Activated T-cell treated with anti-CD3 and anti-CD28 coated beads, Interleukin-2, amount 50 U/mL, for 24 hours (primary cell): ENCODE measurements at places on chromosomes 12 and 14.

DNA sequence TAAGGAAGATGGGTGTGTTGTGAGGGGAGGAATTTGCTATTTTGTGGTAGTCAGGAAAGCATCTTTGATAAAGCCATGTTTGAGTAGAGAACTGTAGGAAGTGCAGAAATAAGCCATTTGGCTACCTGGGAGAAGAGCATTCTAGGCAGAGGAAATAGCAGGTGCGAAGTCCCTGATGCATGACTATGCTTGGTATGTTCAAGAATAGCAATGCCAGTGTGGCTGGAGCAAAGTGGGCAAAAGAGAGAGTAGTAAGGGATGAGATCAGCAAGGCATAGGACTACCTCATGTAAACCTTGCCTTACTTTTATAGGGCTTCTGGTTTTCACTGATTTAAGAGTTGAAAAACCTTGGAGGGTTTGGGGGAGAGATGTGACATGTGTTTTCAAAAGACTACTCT is 365.5 kb upstream of the GARIN6 start:
- no peak for DNase-seq

DNA sequence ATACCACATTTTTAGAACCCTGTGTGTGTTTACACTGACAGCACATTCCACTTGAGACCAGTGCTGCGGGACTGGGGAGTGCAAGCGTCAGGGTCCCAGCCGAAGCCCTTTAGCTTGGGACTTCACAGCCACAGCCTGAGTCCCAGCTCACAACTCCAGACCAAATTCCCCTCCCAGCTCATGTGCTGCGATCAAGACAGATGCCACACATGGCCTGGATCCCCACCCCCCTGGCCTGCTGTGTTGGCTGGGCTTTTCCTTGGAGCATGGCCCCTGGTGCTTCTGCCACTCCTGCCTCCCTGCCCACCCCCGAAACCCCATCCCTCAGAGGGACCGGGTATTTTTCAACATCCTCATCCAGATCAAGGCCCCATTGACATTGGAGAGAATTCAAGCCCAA is 63.7 kb downstream of the WDR20 start:
- DNase-seq: no peak

- no peak for DNase-seq
Observed at GRCh38 chr12:4416276-4416675, 29.3 kb downstream of the FGF6 start.

GRCh38 chr12:57899010-57899662 is 42.2 kb upstream of the ATP23 start:
- DNase-seq: peak; percentile 85

DNA sequence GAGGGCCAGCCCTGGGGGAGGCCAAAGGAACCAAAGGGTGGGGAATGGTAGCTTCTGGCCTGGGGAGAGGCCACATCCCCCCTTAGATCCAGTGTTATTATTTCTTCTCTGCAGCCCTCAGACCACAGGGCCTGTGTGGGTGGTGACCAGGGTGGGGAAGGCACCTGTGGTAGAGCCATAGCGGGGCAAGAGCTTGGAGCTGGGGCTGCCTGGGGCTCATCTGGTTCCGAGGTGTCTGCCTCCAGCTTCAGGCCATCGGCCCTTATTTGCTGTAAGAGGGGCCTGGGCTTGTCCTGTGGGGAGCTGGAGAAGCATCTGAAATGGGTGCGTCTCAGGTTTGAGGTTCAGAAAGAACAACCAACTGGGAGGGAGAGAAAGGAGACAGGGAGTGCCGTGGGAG is 2.1 kb upstream of the B3GNT4 start:
- no peak for DNase-seq

GRCh38 chr14:35985474-35986218 is 159.5 kb downstream of the BRMS1L start:
- no peak for DNase-seq

GRCh38 chr14:53541411-53541810 is 388.3 kb upstream of the DDHD1 start:
- no peak for DNase-seq

DNA sequence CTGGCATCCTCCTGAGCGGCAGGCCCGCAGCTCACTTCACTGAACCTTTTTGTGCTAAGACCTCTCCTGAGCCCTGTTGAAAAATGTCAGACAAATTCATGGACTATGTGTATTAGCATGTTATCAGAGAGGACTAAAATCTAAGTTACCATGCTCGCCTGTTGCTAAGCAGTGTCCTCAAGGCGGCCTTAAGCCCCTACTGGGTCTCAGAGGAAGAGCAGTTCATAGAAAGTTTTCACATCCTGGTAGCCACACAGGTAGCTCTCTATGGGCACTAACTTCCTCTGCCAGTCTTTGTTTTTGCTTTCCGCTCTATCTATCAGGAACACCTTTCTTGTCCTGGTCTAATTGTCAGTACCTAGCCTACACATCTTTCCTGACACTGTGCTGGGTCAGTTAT is 306.6 kb upstream of the MIS18BP1 start:
- DNase-seq: no peak

GRCh38 chr14:54920052-54920451 is 17.4 kb upstream of the GCH1 start:
- DNase-seq: no peak

DNA sequence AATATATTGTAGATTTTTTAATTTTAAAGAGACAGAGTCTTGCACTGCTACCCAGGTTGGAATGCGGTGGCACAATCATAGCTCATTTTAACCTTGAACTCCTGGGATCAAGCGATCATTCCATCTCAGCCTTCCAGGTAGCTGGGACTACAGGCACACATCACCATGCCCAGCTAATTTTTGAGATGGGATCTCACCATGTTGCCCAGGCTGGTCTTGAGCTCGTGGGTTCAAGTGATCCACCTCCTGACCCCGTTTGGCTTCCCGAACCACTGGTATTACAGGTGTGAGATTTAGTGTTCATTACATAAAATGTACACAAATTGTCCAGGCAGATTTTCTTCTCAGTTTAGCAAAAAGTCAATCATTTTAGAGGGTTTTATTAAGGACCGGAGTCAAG is 13.6 kb downstream of the SNX6 start:
- DNase-seq: no peak

- no peak for DNase-seq
Observed at GRCh38 chr14:65211341-65211987, 109.1 kb upstream of the MAX start.

- DNase-seq: no peak
Observed at GRCh38 chr12:94481734-94482133, 22.1 kb upstream of the CEP83 start.

GRCh38 chr14:21299562-21300130 is 19.8 kb downstream of the RPGRIP1 start:
- no peak for DNase-seq

GRCh38 chr14:95291859-95292542 is 27.7 kb downstream of the CLMN start:
- no peak for DNase-seq

- no peak for DNase-seq
Observed at GRCh38 chr12:115813256-115813655, 464.2 kb downstream of the MED13L start.

DNA sequence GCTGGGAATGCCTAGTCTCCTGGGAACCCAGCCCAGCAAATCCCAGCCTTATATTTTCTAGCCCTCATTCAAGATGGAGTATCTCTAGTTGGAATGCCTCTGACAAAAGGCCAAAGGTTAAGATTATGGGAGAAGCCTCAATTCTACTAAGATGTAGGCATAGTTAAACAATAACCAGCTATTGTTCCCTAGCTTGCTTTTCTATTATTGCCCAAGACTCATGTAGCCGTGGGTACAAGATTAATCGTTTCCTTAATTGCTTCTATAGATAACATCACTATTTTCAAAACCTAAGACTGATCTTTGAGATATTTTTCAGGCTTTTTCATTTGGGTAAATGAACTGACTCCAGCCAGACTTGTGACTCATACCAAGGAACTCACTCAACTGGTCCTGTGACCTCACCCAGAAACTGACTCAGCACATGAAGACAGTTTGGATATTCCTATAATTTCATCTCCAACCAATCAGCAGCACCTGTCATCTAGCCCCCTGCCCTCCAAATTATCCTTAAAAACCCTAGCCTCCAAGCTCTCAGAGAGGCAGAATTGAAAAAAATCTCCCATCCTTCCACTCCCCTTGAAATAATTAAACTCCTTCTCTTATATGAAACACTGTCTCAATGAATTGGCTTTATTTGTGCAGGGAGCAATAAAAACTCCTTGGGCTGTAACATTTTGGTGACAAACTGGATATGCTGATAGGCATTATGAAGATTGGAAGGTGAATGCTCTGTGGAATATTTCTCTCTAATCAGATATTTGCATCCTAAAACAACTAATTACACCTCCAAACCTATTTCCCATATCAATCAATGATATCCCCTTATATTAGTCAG is 589.0 kb downstream of the C12orf50 start:
- DNase-seq: no peak

DNA sequence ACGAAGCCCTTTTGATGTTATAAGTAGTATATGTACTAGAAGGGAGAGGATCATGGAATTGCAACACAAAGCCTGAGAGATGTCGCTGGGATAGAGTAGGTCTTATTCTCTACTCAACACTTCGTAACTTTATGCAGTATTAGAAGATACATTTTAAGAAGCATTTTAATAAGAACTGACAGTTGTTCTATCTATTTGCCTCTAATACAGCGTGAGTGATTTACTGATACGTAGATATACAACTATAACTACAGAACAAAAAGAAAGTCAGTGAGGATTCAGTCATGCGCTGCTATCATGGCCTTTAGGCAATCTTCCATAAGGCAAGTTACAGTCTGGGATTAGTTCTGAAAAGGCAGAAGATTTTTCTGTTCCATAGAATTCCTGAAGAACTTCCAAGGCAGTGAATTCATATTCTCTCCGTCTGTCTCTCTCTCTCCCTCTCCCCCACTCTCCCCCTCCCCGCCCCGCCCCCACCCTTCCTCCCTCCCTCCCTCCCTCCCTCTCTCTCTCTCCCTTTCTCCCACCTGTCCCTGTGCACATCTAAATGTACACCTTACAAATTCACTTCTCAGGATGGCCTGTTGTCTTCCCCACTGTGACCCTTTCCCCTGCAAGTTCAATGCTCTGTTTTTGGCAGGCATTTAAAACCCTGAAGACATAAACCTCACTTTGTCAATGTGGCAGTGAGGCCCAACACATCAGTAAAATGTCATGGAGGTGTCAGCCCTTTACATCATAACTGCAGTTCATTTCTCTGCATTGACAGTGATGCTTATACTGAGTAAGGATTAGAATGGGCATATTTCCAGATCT is 470.6 kb downstream of the EGLN3 start:
- no peak for DNase-seq

DNA sequence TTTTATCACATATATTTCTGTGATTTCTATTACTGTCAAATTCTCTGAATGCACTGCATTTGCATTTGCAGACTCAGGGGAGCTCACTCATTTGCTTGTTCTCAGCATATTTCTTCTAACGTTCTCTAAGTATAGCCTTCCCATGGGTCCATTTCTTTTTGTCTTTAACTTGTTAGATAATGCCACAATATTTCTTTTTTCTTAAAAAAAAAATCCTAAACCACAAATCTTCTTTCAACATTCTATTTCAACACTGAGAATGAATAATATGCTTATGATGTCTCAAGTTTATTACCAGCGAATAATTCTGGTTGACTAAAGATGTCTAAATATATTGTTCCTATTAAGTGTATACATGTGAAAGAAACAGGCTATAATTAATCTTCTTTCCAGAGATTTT is 200.2 kb downstream of the ANO6 start:
- no peak for DNase-seq

GRCh38 chr14:101230851-101231550 is 327.5 kb upstream of the RTL1 start:
- DNase-seq: no peak

DNA sequence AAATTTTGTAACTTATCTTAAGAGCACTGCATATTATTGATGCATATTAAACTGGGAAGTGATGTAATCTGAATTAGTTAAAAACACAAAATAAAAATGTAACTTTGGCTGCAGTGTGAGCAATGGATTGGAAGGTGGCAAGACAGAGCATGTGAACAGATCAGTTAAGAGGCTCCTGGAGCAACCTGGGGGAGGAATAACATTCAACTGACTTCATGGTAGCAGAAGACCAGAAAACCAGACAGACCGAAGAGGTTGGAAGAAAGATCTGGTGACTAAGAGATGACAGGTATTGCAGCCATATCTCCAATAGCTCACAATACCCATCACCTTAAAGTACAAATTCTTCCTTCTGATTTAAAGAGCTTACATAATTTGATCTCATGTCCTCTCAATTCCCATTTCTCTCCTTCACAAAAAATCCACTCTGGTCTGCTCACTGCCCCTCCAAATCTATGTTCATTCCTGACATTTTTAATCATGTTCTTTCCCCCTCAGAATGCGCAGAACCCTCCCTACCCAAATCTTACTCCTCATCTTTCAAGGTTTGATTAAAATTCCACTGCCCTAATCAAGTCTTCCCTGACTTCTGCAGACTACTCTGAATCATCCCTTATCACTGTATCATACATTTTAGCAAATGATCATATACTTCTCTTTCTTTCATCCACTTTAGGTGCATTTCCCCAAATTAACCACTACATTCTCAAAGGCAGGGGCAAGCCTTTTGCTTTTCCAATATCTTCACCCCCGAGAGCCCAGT is 51.5 kb downstream of the DUSP16 start:
- DNase-seq: no peak

DNA sequence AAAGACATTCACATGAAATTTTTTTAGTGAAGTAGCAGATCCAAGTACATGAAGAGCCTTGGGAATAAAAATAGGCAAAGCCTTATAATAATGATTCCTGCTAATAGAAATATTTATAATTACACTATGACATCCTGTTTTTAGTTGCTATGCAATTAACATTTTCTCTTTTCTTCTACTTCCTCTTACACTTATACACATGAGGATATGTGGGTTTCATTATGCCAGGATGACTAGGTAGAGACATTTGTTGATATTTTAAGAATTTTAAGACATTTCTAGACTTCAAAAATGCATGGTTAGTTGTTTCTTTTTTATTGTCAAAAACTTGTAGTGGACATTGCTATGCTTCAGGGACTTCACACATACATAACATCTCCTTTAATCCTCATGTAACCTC is 326.8 kb downstream of the SYT1 start:
- no peak for DNase-seq

DNA sequence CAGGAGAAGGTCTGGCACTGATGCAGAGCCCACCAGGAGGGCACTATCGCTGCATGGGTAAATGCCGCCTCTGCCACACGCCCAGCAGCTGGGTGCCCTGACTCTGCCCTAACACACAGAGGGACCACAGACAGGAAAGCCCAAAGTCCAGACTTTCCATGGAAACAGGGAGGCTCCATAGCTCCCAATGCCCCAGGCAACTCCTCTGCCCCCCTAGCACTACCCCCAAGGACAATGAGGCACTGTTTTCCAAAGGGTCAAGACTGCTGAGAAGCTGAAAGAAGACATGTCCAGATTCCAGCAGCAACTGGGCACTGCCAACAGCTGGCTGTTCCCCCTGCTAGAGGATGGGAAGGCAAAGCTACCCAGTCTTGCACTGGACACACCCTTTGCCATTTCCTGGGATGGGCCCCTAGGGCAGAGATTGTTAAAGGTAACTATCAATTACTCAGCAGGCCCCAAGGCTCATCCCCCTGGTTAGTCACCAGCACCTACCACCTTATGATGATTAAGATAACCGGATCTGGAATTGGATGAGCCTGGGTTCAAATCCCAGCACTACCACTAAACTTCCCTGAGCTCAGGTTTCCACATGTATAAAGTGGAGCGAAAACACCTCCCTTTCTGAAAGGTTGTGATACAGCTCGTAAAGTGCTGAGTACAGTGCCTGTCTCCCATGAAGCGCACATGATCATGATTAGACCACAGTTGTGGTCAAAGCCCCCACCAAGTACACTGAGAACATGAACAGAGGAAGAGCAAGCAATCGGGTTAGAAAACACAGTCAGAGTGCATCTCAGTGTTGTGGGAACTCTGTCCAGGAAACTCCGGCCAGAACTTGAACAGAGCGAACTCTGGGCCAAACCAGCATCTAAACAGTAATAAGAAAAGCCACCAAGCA is 3.3 kb downstream of the PXN start:
- no peak for DNase-seq
